Omental fat pad (tissue), 4 donors: ENCODE measurements at places on chromosomes 11 and 22.
A peak's percentile ranks its signal among the peaks of the same experiment; 100 is the strongest.

GRCh38 chr22:19694696-19695095 is 19.6 kb upstream of the SEPTIN5 start:
- DNase-seq, result peak; percentile 6

DNA sequence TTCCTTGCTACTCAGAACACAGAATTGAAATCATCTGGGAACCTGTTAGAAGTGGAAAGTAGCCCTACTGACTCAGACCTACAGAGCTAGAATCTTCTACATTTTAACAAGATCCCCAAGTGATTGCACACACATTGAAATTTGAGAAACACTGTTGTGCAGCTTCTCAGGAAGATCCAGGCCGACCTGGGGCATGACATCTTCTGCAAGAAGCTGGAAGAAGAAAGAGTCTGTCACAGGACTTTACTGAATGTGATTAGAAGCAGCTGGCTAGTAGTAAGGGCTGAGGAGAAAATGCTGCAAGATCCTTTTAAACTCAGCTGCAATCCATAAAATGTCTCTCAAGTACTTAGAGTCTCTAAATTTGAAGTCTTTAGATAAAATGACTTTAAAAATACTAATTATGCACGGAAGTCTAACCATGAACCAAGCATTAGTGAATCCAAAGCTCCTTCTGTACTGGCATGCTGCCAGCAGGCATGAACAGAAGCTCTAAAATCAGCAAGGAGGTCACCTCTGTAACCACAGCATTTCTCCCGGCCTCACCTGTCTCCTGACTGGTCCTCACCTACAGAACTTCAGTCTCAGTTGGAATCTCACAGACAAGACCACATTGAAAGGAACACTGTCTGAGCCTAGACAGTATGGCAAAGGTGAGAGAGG is 85.0 kb downstream of the SERGEF start:
- DNase-seq, result no peak

DNA sequence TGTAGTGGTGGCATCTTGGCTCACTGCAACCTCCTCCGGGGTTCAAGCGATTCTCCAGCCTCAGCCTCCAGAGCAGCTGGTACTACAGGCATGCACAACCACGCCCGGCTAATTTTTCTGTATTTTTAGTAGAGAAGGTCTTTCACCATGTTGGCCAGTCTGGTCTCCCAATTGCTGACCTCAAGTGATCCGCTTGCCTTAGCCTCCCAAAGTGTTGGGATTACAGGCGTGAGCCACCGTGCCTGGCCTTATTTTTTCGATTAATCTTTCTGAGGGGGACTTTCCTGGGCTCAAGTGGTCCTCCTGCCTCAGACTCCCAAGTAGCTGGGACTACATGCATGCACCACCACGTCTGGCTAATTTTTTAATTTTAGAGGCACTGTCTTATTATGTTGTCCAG is 5.6 kb downstream of the SNU13 start:
- no peak for DNase-seq

DNA sequence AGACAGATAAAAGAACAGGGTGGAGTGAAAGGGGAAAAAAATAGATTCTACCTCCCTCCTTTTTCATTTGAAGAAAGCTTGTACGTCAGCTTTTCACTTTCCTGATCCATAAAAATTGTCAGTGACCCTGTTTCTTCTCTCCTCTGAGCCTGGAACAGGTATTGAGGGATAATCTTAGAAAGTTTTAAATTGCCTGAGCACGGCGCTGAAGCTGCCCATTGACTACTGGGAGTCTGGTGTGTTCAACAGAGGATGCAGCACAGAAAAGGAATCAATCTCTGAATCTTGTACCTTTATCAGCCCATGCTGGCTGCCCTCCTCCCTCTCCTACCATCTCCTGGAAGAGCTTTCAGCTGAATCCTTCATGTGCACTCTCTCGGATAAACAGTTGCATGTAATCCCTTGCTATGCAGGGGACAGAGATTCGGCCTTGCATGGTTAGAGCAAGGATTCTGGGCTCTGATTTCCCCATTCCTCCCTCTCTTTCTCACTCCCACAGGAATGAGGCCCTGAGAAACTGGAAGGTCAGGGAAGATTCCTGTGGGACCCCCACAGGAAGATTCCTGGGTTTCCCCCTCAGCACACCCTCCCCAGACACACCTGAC is 162.4 kb upstream of the SYN3 start:
- DNase-seq, result no peak

GRCh38 chr22:35519306-35520000 is 21.2 kb upstream of the RASD2 start:
- DNase-seq, result no peak

GRCh38 chr11:93659841-93660240 is 1.6 kb upstream of the CEP295 start:
- no peak for DNase-seq

DNA sequence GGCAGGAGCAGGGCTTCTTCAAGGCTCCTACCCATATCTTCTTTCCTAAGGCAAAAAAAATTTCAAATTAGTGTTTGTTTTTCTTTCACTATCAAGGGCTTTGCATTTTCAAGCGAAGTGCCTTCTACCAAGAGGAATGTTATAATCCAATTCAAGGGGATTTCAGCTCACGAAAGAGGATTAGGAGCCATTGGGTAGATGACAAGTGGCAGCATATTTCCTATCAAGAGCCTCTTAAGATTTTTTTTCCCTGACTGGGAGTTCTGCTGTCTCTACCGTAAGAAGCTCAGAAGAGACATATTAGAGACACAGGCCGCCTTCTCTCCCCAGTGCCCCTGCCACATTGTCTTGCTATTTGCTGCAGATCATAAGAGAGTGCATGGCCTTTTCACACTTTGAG is 55.9 kb upstream of the BMAL1 start:
- no peak for DNase-seq

DNA sequence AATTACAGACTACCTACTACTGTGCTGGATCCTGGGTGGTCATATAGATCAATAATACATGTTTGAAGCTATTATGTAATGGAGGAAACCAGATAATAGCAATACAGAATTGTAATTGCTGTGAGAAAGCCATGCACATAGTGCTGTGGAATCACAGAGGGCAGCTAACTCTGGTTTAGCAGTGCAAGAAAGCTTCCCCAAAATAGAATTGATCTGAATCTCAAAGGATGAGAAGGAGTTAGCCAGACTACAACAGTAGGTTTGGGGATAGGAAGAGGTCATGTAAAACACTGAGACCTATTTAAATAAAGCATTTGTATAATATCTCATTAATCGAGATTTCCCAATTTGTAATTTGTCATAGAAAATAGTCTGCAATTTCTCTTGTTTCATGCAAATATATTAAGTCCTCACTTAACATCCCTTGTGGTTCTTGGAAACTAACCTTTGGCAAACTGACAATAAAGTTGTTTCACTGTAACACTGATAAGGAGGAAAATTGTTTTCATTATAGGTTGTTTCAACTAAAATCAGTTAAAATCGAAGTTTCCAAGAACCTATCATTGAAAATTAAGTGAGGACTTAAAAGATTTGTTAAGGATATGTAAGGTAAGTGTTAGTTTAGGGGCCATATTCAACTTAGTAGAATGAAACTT is 7.6 kb downstream of the C11orf58 start:
- DNase-seq, result no peak

- no peak for DNase-seq
These were observed 276.5 kb downstream of the ETS1 start for GRCh38 chr11:128310676-128311445.

DNA sequence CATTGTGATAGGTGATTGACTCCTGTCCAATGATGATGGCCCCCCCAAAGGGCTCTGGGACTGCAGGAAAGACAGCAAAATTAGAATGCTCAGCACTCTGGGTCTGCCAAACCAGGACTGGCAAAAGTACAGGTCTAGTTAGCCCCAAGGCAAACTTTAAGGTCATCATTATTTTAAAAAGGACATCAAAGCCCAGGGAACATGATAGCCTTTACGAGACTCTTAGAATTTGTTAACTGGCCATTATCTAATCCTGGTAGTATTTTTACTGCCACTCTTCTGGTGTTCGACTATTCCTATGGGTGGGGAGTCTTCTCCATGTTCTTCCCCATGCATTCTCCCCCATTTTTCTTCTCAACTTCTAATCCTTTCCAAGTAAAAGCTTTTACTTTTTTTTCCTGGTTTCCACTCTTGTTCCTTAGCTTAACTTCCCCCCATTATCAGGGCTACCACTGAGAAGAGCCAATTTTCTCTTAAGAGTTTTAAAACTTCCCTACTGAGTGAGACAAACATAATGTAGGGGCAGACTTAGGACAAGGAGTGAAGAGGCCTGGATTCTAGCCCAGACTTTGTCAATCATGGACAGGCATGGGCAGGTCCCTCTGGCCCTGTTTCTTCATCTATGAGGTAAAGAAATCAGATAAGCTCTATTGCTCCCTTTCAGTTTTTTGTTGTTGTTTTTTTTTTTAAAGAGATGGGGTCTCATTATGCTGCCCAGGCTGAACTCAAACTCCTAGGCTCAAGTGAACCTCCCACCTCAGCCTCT is 7.1 kb downstream of the DDB1 start:
- DNase-seq, result no peak

- no peak for DNase-seq
These were observed 95.9 kb downstream of the CADM1 start for GRCh38 chr11:115408036-115408921.

GRCh38 chr11:110795112-110795624 is 82.9 kb upstream of the ARHGAP20 start:
- DNase-seq, result no peak

DNA sequence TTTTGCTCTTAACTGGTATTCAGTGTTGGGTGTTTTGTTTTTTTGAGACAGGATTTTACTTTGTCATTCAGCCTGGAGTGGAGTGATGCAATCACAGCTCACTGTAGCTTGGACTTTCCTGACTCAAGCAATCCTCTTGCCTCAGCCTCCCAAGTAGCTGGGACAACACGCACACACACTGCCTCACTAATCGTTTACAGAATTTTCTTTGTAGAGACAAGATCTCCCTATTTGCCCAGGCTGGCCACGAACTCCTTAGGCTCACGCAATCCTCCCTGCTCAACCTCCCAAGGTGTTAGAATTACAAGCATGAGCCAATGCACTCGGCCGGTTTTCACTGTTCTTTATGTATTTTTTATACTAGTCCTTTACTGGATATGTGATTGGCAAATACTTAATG is 51.0 kb upstream of the IGLL5 start:
- no peak for DNase-seq

DNA sequence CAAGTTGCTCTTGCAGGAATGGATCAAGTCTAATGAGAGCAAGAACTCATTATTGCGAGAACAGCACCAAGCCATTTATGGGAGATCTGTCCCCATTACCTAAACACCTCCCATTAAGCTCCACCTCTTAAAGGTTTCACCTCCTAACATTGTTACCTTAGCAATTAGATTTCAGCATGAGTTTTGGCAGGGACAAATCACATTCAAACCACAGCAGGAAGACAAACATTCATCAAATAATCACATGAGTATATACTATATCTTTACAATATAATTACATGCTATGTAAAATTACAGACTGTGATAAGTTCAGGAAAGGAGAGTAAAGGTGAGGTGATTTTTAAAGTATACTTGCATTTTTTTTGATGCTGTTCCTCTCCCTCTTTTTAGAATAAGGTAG is 6.6 kb upstream of the TEAD1 start:
- DNase-seq, result no peak

DNA sequence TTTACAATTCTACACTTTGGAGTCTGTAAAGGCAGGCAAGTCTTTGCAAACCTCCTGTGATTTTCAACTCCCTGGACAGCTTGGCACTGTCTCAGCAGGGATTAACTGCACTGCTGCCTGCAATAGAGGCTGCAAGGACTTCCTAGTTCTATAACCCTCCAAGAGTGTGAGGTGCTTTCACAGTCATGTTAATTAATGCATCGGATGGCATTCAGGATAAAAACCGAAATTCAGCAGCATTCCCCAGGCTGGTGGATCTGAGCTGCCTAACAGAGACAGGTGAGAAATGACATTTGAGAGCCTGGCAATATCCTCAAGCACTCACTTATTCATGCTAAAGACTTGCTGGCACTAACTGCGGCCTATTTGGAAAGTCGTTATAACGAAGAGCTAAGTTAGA is 85.0 kb downstream of the LARGE1 start:
- DNase-seq, result no peak

DNA sequence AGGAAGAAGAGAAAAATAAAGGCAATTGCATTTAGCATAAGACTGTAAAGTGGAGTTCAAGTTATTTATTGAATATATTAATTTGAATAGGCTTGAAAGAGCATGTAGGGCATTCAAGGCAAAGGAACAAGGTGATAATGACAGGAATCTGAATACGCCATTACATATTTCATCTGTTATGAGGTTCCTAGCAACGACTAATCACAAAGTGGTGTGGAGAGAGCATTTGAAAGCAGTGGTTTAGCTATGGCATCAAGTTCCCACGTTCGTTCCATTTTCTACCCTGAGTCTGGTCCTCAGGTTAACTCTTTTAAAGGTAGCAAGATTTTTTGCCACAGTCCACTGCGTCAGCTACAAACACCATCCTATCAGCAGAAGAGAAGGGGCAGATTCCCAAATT is 59.4 kb downstream of the CNTN5 start:
- no peak for DNase-seq

- DNase-seq, result no peak
These were observed 49.2 kb downstream of the KREMEN1 start for GRCh38 chr22:29122041-29122440.

- no peak for DNase-seq
These were observed 6.0 kb downstream of the SSTR3 start for GRCh38 chr22:37206118-37206840.

GRCh38 chr22:36986242-36986821 is 32.9 kb downstream of the TST start:
- no peak for DNase-seq

DNA sequence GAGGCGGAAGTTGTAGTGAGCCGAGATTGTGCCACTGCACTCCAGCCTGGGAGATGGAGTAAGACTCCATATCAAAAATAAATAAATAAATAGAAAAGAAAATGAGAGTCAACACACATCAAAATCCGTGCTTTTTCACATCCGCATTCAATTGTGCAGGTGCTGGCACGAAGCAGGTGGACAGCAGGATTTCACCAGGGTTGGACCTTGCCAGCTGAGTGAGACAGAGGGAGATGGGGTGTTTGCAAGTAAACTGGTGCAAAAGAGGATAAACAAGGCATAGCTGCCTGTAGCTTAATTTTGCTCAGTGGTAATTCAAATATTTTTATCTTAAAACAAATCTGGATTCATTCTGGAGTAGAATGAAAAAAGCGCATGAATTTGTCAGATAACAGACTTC is 23.3 kb upstream of the DNAL4 start:
- DNase-seq, result no peak

DNA sequence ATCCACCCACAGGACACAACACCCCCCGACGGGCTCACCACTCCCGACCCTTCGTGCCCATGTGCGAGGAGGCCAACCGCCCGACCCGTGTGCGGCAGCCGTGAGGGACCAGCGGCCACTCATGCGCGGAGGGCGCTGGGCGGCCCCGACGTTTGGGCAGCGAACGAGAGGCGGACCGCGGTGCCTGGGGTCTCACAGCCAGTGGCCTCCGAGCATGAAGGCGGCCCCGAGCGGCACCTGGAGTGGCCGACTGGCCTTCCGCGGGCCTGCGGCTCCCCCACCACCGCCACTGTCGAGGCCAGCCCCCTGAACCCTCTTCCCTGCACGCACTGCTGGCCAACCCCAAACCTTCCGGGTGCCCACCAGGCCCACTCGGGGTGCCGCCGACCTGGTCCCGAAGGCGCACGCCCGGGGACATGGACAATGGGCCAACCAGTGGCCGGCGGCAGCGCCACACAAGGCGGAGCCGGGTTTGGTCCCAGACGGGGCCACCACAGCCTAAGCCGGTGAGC is 4274.9 kb upstream of the OR11H1 start:
- DNase-seq, result no peak
